AG10803 (cell line): ENCODE measurements at places on chromosomes 5 and 9.

GRCh38 chr5:158212917-158213316, 354.0 kb upstream of the CLINT1 start:
- DNase-seq, result no peak

- no peak for DNase-seq
Observed at GRCh38 chr5:91365498-91365897, 17.6 kb downstream of the ARRDC3 start.

- peak; percentile 16 for DNase-seq
Observed at GRCh38 chr9:5425006-5425628, 12.6 kb downstream of the PLGRKT start.

GRCh38 chr9:3968891-3969290, 331.0 kb downstream of the GLIS3 start:
- DNase-seq, result peak; percentile 9

- DNase-seq, result peak; percentile 59
Observed at GRCh38 chr5:83313436-83313835, 158.1 kb upstream of the VCAN start.
